Natural killer cell (primary cell): ENCODE measurements at places on chromosomes 3 and 15. TPM values are rescaled to one million over a fixed set of nuclear protein-coding genes. Genes with fewer than 3 reads are reported as not detected.

Gene GPR62
- not detected for total RNA-seq

Gene SLC24A1
- total RNA-seq: 12.5 TPM

- DNase-seq: no peak
These were observed 34.0 kb upstream of the SEMA4B start for GRCh38 chr15:90167121-90167520.

DNA sequence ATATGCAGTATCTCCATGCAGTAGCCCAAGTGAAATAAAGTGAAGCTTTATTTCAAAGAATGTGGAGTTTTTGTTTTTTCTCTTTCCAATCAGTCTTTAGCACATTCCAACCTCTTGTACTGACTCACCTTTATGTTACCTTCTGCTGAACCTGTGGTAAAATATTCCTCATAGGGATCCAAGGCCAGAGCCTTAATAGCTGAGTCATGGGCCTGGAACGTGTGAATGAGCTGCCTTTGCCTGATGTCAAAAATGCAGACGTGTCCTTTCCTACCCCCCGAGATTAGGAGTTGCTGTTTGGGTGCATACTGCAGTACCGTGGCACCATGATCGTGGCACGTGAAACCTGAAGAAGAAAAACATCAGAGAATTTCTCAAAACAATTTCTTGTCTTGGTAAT is 108.5 kb downstream of the GLDN start:
- no peak for DNase-seq

Gene LSAMP
- total RNA-seq: not detected

GRCh38 chr3:9767418-9767817 is 2.3 kb downstream of the CAMK1 start:
- DNase-seq: no peak

- no peak for DNase-seq
These were observed 1.3 kb downstream of the GMPS start for GRCh38 chr3:155871746-155872158.

Gene ZNF80
- total RNA-seq: 2.1 TPM

DNA sequence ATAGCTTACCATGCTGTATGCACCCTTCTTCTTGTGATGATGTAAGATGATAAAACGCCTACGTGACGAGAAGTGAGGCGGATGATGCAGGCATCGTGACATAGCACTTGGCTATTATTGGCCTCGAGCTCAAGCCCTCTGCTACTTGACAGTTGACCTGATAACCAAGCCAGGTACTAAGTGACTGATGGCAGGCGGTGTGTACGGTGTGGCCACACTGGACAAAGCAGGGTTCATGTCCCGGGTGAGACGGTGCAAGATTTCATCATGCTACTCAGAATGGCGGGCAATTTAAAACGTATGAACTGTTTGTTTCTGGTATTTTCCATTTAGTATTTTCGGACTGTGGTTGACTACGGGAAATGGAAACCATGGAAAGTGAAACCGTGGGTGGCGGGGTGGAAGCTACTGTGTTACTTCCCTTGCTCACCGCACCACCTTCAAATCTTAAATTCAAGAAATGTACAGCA is 57.7 kb downstream of the SLC12A8 start:
- DNase-seq: peak; percentile 39

DNA sequence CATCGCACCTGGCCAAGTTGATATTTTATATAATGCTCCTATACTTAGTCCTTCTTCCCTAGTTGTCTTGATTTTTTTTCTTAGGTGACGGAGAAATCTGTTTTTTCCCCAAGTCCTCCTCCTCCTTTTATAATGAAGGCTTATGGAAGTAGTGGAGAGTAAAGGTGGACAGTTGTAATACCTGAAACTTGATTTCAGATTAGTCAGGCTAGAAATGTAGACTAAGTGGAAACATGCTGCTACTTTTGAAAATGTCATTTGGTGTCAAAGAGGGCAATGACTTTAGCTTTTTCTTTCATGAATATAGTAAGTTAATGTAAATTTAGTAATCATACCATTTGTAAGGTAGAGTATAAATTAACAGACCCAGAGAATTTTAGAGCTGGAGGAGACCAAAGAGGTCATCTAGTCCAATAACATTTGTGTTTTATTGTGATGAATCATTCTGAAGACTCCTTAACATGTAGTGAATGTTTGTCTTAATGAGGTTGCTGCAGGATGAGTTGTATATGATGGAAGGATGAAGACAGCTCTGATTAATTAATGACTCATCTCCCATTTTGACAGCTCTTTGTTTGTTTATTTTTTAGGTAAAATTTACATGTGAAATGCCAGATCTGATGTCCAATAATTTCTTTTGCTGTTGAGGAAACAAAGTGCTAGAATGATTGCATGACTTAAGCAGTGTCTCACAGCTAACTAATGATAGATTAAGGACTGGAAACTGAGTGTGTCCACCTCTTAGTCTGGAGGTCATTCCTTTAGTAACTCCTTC is 8.7 kb downstream of the CTDSPL2 start:
- DNase-seq: no peak

GRCh38 chr15:100515758-100516157 is 13.0 kb downstream of the CERS3 start:
- DNase-seq: no peak

Gene FLNB
- total RNA-seq: 24.6 TPM

DNA sequence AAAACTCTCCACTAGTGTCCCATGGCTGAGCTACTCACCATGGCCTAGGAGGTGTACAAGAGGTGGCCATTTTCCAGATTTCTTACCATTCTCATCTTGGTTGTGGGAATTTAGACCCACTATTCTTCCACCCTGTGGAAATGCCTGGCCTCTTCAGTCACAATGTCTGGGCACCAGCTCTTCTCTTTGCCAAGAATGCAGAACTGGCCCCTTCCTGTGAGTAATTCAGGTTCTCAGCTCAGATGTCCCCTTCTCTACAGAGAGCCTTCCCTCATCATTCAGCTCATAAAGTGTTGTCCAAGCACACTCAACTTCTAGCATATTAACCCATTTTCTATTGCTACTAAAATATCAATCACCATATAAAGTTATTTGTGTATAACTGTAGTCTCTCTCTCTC is 575.5 kb upstream of the KCNMB2 start:
- no peak for DNase-seq

DNA sequence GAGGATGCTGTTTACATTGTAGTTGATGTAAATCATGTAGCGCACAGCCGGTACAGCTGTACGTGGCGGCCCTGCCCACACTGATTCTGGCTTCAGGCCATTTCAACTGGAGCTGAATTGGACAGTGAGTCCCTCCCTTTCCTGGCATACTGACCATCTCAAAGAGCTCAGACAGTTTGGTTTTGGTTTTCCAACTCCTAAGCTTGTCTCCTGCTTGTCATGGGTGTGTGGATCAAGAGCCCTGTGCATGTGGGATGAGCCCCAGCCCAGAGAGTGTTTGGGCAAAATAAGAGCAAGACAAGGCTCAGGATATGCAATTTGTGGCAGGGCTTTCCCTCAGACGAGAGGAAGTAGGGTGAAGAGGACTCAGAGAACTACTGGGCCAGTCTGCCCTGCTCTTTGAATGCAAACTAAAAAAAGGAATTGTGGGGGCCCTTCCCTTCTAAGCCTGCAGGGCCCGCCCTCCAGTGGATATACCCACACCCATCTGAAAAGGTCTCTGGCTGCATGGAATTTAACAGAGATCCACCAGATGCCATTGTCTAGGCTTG is 13.3 kb downstream of the ITGA11 start:
- DNase-seq: no peak

DNA sequence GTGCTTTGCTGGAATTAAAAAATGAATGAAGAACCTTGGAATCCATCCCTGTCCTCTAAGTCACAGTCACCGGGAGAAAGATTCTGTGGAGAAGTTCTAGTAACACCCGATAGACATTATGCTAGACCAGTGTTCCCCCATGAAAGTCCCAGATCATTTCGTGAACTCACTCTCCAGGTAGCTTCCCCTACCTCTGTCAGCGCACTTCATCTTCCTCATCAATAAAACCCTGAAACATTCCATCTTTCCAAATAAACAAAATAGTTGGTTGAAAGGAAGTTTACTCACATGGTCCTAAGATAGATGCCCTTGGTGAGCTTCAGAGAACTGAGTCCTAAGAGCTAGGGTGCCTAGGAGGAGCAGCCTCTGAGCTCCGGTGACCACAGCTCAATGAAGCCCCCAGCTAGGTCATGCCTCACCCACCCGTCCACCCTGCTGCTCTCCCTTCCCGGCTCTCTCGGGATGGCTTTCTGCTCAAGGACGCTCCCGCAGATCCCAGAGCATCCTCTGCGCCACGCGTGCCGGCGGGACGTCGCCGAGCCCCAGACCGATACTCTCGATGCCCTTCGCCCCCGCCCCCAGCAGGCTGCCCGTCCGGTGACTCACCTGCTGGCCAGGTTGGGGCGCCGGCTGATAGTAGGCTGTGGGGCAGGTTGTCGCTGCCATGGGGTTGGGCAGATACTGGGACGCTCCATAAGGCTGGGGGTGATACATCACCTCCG is 776 bp downstream of the VGLL3 start:
- no peak for DNase-seq

DNA sequence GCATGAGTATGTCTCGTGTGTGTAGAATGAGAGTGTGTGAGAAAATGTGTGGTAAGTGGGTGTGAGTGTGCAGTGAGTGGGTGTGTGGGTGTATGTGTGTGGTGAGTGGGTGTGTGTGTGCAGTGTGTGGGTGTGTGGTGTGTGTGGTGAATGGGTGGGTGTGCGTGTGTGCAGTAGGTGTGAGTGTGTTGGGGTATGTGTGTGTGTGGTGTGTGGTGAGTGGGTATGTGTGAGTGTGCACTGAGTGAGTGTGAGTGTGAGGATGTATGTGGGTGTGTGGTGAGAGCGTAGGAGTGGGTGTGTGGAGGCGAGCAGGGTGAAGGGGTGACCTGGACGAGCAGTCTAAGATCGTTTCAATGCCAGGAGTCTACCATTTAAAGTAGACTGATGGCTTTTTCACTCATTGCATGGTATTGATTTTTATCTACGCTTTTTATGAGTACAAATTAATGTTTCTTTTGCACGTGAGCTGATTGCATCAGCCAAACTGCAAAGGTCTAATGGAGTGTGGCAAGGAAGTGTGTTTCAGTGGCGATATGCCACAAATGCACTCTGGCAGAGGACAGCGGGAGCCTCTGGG is 1.6 kb upstream of the CPN2 start:
- DNase-seq: no peak

DNA sequence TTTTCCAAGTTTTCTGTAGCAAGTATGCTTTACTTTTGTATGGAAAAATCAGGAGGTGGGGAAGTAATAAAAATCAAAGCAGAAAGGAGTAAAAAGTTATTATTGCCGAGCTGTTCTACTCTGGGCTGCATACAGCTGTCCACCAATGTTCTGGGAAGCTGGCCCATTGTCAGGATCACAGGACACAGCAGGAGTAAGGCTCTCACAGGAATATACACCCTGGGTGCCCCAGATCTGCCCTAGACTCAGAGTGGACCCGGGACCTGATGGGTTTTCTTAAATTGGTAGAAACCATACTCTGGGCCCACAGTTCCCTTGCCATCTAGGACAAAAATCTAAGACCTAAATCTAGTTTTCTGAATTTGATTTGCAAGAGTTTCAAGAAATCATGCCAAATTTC is 60.4 kb downstream of the TNIK start:
- DNase-seq: no peak
